Kasumi-1 (cell line): ENCODE measurements at places on chromosomes 13 and 19.

DNA sequence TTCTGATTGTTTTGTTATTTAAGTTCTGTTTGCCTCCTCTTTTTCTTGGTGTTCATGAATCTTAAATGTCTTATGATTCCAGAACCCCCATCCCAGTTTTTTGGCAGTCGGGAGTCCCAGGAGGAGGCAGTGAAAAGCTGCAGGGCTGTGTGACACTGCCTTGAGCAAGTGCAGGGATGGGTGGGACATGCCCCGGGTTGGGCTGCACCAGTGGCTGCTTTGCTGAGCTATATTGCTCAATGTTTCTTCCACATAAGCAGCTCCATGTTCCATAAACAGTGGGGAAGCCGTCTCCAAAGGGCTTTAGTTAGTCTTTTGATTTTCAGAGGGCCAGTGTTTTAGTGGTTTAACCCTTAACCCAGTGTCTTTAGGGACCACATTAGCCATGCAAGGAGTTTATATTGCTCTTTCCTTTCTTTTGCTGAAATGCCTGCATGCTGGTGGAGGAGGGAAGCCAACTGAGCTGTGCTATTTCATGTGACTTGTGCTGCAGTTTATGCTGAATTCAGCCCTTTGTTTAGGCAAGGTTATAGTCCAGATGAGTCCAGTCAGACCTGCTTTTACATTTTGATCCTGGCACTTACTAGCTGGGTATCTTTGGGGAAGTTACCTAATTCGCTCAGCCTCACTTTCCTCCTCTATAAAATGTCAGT, 13.1 kb downstream of the ATP8A2 start:
- DNase-seq = no peak

GRCh38 chr13:105464249-105464648, 1071.2 kb downstream of the EFNB2 start:
- no peak for DNase-seq

GRCh38 chr19:57171551-57172081, 4.3 kb upstream of the DUXA start:
- DNase-seq = no peak

DNA sequence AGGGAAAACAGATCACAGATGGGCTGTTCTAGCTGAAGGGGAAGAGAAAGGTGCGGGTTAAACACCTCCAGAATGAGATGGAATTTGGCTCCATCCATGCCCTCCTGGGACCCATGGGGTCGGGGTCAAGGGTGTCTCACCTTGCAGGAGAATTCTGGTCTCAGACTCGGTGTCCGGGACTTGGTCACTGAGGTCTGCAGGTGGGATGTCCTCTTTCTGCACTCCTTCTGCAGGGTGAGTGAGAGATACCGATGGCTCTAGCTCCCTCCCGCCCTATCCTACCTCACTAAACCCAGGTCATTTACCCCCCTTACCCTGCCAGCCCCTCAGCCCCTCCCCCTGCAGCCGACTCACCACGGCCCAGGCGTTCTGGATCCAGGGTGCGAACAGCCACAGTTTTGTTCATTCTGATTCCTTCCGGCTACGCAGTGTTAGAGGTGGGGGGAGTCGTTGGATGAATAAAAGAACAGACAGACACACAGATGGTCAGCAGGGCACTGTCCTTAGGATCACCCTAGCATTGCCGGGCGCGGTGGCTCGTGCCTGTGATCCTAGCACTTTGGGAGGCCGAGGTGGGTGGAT, 24.1 kb downstream of the C3 start:
- no peak for DNase-seq
